PC-3 (cell line): ENCODE measurements at places on chromosomes 12 and 14.

GRCh38 chr12:4817880-4818279 lies 91.8 kb upstream of the KCNA1 start:
- DNase-seq, result no peak

GRCh38 chr12:42677461-42677860 lies 87.9 kb upstream of the PRICKLE1 start:
- DNase-seq, result no peak

GRCh38 chr12:8564656-8565055 lies 24.0 kb upstream of the CLEC4E start:
- no peak for DNase-seq

DNA sequence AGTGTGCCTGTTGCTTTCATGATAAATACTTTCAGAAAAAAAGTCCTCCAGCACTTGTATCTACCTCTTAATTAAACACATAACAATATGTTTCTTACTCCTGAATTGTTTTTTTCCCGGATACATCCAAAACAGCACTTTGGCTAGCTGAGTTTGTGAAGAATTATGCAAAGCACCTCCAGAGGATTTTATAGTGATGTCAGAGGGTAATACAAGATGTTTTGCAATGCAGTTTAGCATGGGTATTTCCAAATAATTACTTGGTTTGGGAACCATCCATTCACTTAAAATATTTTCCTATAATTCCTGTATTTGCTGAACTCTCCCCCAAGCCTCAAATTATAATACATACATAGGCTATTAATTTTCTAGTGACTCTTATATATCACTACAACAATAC lies 37.7 kb upstream of the DBX2 start:
- DNase-seq, result no peak

GRCh38 chr14:55116246-55117030 lies 12.6 kb upstream of the LGALS3 start:
- no peak for DNase-seq

DNA sequence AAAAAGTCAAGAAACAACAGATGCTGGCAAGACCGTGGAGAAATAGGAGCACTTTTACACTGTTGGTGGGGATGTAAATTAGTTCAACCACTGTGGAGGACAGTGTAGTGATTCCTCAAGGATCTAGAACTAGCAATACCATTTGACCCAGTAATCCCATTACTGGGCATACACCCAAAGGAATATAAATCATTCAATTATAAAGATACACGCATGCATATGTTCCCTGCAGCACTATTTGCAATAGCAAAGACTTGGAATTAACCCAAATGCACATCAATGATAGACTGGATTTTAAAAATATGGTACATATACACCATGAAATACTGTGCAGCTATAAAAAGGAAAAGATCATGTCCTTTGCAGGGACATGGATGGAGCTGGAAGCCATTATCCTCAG lies 18.0 kb upstream of the CATSPERB start:
- peak; percentile 64 for DNase-seq

DNA sequence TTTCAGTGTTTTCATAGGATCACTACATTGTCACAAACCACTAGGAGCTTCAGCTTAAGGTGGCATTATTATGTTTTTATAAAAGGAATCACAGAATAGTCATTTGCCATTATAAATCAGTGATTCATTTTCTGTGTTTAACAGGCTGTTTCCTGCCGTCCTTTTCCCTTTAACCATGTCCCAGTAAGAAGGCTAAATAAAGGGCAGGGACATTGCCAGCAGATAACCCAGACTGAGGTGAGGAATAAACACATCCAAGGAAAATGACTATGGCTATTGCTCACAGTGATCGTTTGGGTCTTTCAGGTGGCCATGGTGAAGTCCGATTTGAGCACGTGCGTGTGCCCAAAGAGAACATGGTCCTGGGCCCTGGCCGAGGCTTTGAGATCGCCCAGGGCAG lies 17.9 kb upstream of the ALDH2 start:
- DNase-seq, result no peak

DNA sequence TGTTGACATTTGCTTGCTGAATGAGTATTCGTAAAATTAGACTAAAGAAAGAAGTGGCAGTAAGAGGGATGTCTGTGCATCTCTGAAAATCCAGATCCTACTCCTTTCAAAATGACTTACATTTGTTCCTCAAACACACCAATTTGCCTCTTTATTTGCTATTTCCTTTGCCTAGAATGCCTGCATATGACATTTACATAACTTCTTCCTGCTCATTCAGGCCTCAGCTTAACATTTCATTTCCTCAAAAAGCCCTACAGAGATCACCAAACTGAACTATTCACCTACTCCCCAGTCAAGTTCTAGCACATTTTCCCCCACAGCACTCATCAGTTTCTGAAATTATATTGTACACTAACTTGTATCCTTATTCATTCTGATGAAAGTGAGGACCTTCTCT lies 907.2 kb downstream of the LRFN5 start:
- DNase-seq, result no peak

DNA sequence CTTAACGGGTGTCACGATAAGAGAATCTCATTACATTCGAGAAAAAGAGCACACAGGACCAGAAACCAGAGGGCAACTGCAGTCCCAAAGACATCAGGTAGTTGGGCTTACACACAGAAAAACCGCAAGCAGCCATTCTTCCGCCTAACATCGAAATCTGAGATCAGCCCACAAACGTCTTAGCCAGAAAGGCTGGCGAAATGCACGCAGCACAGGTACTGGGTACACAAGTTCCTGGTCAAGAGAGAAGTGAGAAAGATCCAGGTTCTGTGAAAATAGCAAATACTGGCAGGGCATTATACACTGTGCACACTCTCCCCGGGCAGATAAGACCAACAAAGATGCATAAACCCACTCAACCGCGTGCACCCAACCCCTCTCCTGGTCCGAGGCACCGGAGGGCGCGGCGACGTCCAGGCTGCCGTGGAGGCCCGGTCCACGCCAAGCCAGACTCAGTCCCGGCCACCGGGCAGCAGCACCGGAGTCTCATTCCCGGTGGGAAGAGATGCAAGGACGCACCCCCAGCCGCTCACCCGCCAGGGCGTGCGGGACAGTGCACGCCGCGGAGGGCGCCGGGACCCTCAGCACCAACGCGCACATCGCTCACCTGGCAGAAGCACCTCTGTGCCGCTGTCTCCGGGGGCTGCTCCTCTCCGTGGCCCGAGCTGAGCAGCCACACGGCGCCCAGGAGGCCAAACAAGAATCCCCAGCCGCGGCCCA lies 437 bp downstream of the ERO1A start:
- DNase-seq, result peak; percentile 72

- no peak for DNase-seq
Measured at GRCh38 chr14:100608586-100609330, 21.5 kb upstream of the BEGAIN start.

DNA sequence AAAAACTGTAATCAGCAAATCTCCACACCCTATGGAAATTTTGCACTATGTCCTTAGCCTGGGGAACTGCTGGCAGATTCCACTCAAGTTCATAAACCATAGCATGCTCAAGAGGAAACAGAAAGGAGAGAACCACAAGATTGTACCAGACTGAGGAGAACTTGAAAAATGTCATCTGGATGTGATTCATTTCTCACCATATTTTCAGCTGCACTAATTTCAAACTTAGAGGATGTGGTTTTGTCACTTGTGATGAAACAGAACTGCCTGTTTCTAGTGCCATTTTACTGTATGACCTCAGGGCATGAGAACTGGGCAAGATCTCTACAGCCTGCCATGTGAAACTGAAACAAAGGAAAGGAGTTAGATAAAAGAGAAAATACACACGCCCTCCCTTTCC lies 1493.1 kb upstream of the FLRT2 start:
- DNase-seq, result peak; percentile 3

DNA sequence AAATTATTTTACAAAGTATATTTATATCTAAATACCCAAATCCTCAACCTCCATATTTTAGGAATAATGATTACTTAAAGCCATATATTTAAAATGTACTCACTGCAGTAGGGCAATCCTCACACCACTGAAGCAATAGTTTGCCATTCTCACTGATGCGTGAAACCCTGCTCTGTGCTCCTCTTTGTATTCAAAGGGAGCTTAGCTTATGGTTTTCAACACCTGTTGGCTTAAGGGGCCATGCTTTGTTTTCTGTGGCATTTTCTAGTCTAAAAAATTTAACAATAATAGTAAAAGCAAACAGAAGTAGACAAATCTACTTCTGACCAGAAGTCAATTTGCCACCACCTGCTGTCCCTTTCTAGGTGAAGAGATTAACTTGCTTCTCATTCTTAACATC lies 294.6 kb downstream of the FLRT2 start:
- DNase-seq, result no peak

DNA sequence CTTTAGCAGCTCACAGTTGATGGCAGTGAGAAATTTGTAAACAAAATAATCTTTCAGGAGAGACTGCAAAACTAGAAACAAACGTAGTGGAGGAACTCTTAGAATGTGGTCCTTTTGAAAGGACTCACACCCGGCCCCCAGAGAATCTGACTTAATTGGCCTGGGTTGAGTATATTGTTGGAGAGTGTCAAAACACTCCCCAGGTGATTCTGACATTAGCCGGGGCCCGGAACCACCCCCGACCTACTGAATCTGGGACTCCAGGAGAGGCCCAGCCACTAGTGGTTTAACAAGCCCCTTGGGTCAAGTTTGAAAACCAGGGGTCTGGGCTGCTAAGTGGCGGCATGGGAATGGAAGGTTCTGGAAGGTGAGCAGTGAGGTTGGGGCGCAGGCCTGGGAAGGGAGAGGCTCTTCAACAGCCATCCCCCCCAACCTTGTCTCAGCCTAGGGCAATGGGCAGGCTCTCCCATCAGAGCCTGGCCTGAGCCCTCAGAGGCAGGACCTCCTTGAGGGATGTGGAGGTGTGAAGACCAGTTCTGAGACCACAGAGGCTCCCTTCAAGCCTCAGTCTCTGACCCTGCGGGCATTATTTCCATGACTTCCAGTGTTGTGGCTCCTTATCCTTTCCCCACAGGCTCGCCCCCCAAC lies 1.1 kb upstream of the ELK3 start:
- no peak for DNase-seq

DNA sequence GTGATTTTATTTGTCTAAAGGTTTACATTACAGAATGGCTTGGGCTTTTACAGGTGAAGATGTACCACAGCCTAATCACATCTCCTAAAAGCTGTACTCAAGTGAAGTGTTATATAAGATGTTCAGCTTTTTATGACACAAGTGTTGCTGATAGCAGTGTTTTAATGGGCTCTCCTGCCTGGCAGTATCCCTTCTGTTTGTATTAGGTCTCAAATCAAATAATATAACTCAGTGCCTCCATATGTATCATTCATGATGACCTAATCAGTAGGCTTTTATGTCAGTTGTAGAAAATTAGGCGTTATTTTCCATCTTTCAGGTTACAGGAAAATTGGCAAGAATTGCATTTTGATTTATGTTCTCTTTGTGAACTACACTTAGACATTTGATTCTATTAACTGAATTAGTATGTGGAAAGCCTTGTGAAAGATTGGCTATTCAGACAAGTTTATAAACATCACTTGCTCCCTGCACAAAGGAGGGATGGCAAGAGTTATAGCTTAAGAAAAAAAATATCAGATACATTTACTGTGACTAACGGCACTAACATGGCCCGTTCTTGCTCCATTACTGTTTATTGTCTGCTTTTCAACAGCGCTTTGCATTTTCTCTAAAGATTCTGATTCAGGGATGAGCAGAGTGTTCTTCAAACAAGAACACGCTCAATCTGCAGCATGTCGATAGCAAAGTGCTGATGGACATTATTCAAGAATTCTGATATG lies 143.7 kb upstream of the DIO2 start:
- peak; percentile 10 for DNase-seq

GRCh38 chr14:21494902-21495762 lies 16.0 kb downstream of the METTL3 start:
- no peak for DNase-seq

- DNase-seq, result no peak
Measured at GRCh38 chr14:100350986-100351385, 27.8 kb downstream of the SLC25A47 start.

DNA sequence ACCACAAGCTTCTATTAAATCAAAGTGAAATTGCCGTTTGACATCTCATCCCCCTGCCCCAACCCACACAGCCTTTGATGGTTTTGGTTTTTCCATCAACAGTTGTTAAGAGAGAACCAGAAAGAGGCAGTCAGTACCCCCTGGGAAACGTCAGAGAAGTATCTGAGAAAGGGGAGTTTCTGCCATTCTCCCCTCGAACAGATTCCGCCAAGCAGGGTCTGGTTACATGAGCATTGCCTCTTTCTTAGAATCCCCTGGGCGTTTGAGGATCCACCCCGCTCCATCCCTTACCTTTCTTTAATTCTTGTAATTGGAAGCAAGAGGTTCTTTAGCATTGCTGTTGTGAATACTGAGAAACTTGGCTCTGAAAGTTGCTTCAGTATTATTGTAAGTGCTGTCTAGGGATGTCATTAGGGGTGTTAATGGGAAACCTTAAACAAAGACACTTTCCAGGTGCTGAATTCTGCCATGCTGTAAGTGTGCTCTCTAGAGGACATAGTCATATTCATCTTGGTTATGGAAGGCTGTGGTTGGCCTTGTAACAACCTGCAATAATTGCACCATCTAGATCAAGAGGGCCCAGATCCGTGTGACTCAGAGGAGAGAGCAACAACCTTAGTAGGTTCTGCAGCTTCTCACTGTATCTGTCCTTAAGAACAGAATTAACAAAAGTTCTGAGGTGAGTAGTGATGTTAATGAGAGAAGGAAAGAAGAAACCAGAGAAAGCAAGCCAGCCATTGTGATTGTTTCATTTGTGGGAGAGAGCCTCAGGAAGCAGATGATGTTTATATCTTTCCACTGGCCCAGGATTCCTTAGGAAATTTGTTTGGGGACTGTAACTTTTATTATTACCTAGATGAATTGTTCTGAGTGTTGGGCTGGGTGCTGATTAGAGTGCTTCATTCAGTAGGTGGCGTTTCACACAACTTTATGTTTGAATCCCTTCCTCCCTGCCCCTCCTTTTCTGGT lies 9.0 kb downstream of the TMBIM6 start:
- DNase-seq, result peak; percentile 12

- no peak for DNase-seq
Measured at GRCh38 chr12:3020850-3021435, 56.2 kb upstream of the TSPAN9 start.

GRCh38 chr14:100297320-100298300 lies 8.6 kb downstream of the SLC25A29 start:
- DNase-seq, result no peak

DNA sequence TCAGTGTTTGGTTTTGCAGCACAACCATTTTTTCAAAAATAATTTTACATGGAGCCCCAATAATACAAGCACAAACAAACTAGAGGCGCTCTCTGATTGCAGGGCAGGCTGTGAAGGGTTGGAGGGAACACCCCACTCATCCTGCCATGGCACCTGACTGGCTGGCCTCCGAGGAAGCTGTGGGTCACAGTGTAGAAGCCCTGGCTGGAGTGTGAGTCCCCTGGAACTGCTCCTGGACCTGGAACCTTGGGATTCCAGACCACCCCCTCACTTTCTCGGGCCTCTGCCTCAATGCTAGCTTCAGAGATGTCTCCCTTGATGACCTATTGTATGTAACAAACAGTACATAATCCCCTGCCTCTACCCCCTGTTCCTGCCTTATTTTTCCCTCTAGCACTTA lies 14.8 kb upstream of the SERPINA12 start:
- DNase-seq, result no peak
